ENCODE measurements at places on chromosomes 5 and 9.

GRCh38 chr9:121528642-121529041, 29.0 kb upstream of the GGTA1 start:
- DNase-seq, result no peak

GRCh38 chr9:35029241-35029640, 39.7 kb downstream of the DNAJB5 start:
- no peak for DNase-seq

DNA sequence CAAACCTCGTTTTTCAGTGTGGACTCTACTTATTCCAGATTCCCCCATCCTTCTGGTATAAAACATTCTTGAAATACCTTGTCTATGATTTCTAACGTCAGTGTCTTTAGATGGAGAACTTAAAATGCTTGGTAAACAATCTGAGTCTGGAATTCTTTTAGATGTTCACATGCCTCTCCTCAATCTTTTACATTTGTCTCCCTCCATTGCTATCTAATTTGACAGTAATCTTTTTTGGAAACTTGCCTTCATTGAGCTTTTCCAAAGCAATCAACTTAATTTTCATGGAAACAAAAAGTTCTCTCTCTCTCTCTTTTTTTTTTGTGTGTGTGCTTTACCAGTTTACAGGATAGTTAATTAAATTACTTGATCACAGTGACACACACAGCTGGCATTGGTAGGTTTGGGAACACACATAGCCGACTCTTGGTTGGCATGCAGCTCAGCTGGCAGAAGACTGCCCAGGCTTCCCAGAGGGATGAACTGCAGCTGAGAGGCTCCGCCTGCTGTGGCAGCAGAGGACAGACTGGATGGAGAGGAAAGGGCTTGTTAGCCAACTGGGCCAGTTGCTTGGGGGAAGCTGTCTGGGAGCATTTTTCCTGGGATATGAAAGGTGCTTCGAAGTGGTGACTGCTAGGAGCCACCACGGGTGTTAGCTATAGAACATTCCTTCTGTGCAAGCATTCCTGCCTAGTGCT, 271.3 kb downstream of the ZSWIM6 start:
- DNase-seq, result no peak

DNA sequence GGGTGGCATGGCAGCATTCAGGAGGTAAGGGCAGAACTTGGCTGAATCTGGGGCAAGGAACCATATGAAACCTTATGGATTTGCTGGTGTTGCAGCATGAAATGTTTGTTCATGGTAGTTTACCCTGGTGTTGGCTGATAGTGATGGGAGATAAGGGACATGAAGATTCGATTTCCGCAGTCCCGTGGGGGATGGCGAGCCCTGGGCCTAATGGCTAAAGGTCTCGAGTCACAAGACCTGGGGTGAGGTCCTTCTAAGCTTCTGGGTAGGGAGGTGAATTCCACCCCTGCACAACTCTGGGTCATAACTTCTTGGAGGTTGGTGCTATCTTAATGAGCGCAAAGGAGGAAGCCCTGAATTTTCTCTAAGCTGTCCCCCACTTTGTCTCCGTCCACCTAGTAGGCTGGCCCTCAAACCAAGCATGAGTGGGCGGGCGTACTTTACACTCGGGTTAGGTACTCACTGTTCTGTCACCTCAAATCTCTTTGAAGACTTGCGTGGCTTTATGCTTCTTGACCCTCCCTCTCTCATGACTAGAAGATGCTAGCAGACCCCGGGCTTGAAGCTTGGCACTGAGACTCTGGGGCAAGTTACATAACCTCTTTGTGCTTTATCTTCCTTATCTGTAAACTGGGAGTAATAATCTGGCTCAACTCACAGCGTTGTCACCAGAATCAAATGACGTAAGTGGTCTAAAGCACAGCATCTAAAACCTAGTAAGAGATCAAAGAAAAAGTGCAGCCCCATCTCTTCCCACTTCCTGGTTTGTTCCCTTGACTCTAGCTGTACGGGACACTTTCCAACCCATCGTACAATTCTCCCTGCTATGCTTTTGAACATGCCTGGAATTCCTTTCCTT, 72.5 kb downstream of the BASP1 start:
- no peak for DNase-seq

DNA sequence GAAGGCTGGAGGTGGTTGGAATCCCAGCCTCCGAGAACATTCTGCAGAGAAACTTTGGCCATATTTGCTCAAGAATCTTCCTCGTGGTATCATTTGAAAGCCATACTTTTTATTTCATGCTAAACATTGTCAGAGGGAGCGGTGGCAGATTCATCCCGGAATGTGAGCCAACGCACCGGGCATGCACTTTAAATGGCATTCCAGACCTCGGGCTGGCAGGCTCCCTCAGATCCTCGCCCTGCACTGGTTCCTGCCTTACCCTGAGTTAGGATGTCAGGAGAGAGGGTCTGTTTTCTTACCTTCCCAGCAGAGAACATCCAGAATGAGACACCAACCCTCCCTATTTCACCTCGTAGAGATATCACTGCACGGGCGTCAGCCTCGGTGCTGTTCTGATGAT, 33.8 kb downstream of the GDNF start:
- DNase-seq, result no peak

GRCh38 chr5:21085791-21086190, 1097.8 kb upstream of the CDH18 start:
- no peak for DNase-seq
